Epithelial cell of proximal tubule (primary cell): ENCODE measurements at places on chromosomes 2 and 18. TPM values are rescaled to one million over a fixed set of nuclear protein-coding genes. Genes with fewer than 3 reads are reported as not detected.

GRCh38 chr2:237746302-237747080 lies 52.1 kb upstream of the RBM44 start:
- no peak for DNase-seq

Gene ABHD3
- total RNA-seq, result 14.9 and 16.3 TPM in 2 replicates

Gene SULT1C2
- 3.2 and 4.3 TPM in 2 replicates for total RNA-seq

Gene VWC2L
- not detected in 2 replicates for total RNA-seq

DNA sequence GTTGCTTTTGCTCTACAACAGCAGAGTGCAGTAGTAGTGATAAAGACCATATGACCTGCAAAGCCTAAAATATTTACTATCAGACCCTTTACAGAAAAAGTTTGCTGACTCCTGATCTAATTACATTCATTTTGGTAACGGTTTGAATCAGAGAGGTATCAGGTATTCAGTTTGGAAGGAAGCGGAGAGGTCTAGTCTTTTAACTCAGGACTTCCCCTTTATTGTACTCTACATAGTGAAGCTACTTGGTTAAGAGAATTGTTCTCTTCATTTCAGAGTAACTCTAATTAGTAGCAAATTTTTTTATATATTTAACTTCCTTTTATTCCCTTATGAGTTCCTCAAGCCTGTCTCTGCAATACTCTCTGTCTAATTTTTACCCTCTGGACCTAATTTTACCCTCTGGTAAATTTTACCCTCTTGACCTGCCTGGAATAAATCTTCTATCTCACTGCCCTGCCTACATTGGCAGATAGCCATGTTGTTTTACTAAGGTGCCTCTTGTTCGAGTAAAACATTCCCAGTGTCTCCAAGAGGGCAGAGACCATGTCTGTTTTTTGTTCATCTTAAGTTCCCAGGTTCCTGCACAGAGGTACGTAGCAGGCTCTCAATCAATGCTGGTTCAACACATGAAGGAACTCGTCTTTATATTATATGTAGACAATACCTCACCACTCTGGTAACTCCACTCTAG lies 170.6 kb downstream of the DNAH6 start:
- no peak for DNase-seq

DNA sequence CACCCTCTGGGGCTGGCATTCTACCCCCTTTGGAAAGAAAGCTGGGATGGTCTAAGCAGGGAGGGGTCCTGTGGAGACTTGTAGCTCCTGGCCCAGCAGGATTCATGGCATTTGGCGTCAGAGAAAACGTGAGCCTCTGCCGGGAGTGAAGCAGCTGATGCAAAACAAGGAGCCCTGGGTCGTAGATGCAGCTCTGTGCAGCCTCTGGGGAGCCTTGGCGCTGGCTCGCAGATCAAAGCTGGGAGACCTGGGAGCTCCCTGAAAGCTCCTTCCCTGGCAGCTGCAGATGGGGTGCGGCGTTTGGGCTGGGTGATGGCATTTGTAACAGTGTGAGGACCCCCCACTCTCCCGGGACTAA lies 148.3 kb downstream of the KLHL29 start:
- no peak for DNase-seq

- DNase-seq, result peak; percentile 18
These were observed 1200.8 kb upstream of the GYPC start for GRCh38 chr2:125455110-125455509.

- DNase-seq, result peak; percentile 66
These were observed 341.4 kb downstream of the LPIN1 start for GRCh38 chr2:12087671-12088380.

- no peak for DNase-seq
These were observed 162.0 kb downstream of the ETAA1 start for GRCh38 chr2:67559156-67559555.

DNA sequence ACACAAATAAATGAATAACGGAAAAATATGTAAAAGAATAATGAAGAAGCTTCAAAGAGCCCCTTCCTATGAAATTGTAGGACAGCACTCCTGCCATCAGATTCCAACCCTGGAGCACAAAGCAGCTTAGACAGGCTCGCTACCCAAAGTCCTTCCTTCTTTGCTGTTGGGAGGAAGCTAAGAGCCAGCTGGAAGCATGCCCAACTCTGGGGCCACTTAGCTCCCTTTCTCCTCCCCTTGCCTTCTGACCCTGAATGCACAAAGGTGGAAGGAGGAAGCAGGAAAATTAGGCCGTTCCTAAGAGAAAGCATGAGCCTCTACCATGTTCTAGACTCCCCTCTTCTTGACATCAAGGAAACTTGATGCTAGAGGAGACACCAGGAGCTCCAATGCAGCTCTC lies 700.8 kb downstream of the RNF144A start:
- no peak for DNase-seq

GRCh38 chr18:67525328-67526099 lies 9.0 kb upstream of the DSEL start:
- DNase-seq, result peak; percentile 95
